RWPE2 (cell line): ENCODE measurements at places on chromosomes 6 and 20.

GRCh38 chr6:70980727-70981126, 23.9 kb upstream of the B3GAT2 start:
- no peak for DNase-seq

DNA sequence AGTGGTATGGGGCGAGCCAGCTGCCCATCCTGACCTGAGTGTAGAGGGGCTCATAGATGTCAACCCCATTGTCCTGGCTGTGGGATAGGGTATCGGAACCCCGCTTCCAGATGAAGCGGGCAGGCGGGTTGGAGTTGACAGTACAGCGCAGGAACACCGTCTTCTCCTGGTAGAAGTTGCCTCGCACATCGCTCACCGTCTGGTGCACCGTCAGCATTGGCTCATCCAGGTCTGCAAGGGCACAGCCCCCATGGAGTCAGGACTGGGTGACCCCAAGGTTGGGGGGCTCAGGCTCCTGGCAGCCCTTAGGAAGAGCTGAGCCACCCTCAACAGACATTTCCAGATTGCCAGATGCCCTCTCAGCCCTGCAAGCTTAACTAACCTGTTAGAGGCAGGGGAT, 42.0 kb downstream of the MDGA1 start:
- DNase-seq = no peak

- no peak for DNase-seq
Observed at GRCh38 chr6:148134592-148134991, 208.0 kb upstream of the SASH1 start.

DNA sequence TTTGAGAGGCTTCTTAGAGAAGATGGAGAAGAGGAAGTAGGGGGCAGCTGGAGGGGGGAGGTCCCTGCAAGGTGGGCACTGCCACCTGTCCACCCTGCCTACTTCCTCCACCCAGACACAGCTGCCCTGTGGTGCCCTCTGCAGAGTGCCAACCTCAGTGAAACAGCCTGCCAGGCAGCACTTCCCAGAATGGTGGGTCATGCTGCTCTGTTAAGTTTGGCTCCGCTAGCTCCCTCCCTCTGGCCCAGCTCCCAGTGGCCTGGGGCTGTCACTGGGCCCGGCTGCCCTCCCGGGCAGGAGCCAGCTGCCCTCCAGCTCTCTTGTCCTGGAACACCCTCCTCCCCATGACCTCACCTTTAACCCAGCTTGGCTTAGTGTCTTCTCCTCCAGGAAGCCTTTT, 5.1 kb upstream of the EPB41L1 start:
- DNase-seq = no peak

GRCh38 chr6:118881440-118882313, 12.3 kb upstream of the ASF1A start:
- no peak for DNase-seq

DNA sequence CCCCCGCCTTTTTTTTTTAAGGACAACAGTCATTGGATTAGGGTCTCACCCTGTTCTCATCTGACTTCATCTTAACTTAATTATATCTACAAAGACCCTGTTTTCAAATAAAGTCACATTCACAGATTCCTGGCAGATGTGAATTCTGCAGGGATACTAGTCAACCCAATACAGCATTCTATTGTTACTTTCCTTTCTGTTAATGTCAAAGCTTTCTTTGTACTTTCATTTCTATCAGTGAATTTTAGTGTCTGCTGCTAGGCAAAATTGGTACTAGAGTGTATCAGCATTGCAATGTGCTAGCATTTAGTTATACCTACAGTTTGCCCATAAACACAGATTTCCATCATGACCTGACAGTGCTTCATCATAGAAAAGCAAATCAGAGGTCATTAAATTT, 281.9 kb downstream of the CDKAL1 start:
- DNase-seq = no peak

- no peak for DNase-seq
Observed at GRCh38 chr6:52317211-52317610, 32.7 kb upstream of the MCM3 start.

DNA sequence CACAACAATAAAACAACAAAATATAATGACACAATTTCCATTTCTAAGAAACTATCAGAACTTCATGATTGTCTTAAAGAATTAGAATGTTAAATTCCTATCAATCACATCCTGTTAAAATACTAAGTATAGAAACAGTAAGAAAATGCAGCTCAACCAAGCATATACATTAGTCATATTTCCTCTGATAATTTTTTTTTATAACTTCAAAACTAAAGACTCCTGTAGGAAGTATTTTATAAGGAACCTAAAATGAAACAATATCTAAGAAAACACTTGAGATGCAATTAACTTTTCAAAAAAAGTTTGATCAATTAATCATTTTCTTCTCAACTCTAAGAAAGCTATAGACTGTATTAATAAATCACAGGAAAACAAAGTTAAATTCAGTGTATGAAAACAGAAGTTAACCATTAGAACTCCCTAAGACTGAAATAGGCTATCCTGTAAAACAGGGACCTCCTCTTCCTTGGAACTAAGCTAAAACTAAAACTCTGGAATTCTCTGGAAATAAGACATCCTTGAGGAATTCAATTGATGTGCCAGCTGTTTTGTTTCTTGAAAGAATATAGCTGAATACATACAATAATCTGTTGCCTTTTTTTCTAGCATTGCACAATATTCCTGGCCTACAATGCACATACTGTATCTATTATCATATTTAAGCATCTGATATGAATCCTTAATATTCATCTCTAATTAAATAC, 19.8 kb downstream of the FKBP5 start:
- no peak for DNase-seq

DNA sequence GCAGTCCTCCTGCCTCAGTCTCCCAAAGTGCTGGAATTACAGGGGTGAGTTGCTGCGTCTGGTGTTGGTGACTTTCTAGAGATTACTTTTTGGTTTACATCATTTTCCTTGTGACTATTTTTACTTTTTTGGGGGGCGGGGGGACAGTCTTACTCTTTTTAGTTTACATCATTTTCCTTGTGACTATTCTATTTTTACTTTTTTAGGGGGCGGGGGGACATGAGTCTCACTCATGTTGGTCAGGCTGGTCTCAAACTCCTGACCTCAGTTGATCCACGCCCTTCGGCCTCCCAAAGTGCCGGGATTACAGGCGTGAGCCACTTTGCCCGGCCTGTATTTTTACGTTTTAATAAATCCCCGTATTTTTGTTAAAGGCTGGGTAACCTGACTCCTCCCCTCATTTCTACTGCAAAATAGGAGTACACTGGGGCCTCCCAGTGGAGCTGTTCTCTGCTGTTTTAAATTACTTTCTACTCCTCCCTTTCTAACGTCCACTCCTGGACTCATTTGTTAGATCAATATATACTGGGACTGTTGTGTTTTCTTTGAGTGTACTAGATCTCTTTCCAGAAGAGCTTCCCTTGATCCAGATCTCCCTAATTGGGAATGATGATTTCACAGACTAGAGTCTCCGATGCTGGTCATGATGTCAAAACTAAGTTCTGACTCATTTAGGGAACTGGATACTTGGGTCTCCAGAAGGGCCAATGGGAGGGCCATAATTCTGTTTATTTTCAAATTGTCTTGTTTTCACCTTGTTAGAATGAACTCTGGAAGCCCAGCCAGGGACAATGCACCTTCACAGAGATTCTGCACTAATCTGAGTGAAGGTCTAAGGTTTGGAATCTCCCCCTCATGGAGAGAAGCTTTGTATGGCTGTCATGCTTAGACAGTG, 9.2 kb downstream of the HSPA1B start:
- DNase-seq = no peak

GRCh38 chr20:46388937-46389336, 17.5 kb downstream of the ELMO2 start:
- no peak for DNase-seq

GRCh38 chr6:32089082-32089828, 19.9 kb downstream of the TNXB start:
- DNase-seq = no peak

DNA sequence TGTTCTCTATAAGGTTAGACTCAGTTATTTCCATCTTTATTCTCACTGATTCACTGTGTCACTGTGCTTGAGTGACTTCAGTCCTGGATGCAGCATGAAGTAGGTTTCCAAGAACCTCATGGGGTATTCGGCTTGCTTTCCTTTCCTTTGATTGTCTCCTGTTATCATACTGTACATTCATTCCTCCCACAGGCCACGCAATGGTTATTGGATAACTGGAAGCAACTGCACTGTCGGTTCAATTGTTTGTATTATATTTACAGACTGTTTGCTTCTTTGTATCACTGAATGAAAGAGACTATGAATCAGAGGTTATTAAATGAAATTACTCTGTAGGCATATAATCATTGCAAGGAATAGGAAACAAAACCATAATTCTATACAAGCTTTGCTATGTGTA, 129.4 kb downstream of the MAP7 start:
- no peak for DNase-seq

DNA sequence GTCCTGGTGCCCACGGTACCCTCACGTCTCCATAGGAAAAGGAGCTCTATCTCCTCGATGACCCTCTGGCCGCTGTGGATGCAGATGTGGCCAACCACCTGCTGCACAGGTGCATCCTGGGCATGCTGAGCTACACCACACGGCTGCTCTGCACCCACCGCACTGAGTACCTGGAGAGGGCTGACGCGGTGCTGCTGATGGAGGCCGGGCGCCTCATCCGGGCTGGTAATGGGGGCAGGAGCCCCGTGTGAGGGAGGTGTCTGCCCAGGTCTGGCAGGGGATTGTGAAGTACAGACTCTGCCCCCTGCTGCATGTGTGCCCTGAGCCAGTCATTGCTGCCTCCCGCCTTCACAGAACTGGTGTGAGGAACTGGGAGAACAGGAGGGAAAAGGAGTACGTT, 12.4 kb downstream of the DLK2 start:
- no peak for DNase-seq

DNA sequence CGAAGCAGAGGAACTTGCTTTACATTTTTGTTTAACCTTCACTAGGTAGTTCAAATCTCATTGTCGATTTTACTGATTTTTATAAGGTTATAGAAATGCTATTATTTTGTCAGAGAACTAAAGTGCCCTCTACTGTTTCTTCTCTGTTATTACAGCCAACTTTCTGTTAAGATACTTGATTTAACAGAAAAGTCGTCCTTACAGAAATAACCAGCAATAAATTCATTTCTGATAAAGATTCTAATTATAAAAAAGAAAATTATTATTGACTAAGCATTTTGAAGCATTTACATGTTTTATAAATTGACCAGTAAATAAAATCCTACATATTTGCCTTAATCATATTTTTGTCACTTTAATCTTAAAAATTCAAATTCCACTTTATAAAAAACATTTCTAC, 60.8 kb downstream of the OGFRL1 start:
- no peak for DNase-seq

DNA sequence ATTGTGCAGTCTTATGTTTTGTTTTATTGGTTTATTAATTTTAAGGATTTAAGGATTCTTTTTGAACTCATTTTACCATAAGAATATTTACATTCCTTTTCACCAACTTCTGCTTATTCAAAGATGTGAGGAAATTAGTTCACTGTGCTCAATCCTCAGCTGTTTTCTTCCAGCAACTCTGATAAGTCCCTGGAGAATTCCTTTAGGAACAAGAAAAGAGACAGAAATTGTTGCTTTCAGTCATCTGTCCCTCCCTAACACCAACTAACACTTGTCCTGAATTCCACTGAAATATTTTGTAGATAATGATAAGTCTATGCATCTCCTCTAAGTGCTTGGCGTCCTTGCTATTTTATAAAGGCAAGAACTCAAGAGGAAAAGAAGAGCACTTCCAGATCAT, 334.8 kb upstream of the MARCKS start:
- DNase-seq = no peak

DNA sequence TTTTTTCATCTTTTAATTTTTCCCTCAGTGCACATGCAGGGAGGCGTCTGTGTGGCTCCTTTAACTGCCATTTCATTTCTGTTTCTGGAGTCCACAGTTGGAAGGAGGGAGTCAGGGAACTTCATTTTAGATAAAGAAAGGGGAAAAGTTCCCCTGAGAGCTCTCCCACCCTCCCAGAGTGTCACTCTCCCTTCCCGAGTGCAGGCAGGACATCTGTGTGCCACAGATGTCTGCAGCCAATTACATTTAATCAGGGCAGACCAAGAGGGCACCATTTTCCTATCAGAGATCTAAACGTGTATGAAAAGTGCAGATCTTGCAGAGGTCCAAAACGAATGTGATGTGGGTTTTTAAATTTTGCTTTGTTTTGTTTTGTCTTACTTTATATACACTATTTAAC, 96.6 kb downstream of the PXDC1 start:
- no peak for DNase-seq

DNA sequence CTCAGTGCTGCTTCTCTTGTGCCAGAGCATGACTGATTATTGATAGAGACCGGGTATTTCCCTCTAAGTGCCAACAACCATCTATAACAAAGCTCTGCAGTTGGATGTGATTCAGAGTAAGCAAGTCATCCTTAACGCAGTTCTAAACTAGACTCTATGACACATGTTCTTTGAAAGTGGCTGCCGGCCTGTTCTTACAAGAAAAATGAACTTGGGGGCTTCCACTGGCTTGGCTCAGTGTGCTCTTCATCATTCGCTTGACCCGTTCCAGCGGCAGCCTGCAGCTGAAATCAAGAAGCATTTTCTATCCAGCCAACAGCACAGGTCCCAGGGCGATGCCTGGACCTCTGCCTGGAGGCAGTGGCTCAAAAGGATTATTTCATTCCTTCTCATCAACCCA, 29.8 kb downstream of the GFOD1 start:
- DNase-seq = no peak

- no peak for DNase-seq
Observed at GRCh38 chr6:621931-622330, 35.0 kb downstream of the HUS1B start.

DNA sequence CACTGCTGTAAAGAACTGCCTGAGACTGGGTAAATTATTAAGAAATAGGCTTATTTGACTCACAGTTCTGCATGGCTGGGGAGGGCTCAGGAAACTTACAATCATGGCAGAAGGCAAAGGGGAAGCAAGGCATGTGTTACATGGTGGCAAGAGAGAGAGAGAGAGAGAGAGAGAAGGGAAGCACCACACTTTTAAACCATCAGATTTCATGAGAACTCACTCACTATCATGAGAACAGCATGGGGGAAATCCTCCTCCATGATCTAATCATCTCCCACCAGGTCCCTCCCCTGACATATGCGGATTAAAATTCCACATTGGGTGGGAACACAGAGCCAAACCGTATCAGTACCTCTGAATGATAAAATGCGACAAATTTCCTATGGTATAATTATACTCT, 203.9 kb upstream of the MARCKS start:
- no peak for DNase-seq

DNA sequence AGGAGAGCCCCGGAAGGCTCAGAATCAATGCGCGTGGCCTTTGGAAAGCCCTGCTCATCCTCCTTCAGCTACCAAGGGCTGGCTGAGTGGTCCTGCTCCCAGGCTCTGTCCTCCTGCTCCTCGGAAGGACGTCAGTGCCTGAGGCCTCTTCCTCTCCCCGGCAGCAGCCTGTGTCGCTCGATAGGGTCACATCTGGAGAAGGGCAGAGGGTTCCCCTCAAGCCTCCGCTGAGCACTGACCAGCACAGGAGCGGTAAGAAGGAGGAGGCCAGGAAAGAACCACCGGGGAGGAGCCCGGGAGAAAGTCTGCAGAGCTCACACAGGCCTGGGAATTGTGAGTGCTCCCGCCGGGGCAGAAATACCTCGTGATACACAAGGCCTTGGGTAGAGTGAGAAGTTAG, 21.2 kb downstream of the KIF25 start:
- no peak for DNase-seq

- DNase-seq = no peak
Observed at GRCh38 chr6:124683507-124683906, 278.7 kb upstream of the RNF217 start.

- DNase-seq = no peak
Observed at GRCh38 chr6:164290101-164290500, 875.6 kb downstream of the QKI start.
